ENCODE measurements at places on chromosomes 7 and 10.

- DNase-seq = no peak
These were observed 9.3 kb upstream of the TET1 start for GRCh38 chr10:68550747-68551411.

DNA sequence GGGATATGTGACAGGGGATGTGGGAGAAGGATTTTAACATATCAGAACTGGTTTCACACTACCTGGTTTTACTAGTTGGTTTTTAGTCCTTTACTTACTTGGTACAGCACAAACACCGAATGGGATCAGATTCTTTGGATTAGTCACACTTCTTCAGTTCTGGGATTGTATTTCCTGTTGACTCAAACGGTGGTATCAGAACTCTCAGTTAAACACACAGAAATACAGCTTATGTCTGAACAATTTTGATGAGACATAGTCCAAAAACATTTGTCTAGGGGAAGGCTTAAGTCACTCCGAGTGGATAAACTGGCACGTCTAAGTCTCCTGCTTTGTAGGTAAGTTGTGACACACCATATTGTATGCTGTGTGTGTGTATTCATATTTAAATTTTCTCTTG, 480.5 kb downstream of the PHTF2 start:
- DNase-seq = no peak

- DNase-seq = no peak
These were observed 76.7 kb downstream of the ETV1 start for GRCh38 chr7:13912715-13913278.

- DNase-seq = no peak
These were observed 515 bp downstream of the GSDME start for GRCh38 chr7:24756545-24757352.

GRCh38 chr10:74871595-74872382, 45.4 kb downstream of the KAT6B start:
- no peak for DNase-seq

DNA sequence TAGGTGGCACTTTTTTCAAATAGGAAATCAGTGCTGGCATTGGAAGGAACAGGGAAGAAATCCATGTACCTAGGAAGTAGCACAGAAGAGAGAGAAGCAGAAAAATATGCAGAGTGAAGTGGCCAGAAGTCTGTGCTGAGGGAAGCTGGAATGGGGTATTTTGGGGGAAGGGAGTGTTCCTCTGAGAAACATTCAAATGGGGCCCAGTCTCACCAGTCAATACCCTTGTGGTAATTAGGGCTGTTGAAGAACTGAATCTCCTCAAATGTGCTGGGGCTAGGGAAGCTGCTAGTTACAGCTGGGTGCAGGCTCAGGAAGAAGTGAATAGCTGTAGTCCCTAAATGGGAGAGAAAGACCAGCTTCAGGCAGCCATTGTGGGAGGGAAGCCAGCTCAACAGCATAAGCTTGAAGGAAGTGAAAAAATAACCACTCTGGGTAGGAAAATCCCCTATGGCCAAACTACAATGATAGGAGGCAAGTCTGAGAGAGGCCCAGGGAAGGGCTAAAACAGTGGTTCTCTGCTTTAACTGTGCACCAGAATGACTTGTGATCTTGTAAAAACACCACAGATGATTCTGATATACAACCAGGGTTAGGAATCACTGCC, 7.6 kb downstream of the NDST2 start:
- DNase-seq = no peak

GRCh38 chr7:91239772-91240171, 24.5 kb upstream of the FZD1 start:
- DNase-seq = no peak

DNA sequence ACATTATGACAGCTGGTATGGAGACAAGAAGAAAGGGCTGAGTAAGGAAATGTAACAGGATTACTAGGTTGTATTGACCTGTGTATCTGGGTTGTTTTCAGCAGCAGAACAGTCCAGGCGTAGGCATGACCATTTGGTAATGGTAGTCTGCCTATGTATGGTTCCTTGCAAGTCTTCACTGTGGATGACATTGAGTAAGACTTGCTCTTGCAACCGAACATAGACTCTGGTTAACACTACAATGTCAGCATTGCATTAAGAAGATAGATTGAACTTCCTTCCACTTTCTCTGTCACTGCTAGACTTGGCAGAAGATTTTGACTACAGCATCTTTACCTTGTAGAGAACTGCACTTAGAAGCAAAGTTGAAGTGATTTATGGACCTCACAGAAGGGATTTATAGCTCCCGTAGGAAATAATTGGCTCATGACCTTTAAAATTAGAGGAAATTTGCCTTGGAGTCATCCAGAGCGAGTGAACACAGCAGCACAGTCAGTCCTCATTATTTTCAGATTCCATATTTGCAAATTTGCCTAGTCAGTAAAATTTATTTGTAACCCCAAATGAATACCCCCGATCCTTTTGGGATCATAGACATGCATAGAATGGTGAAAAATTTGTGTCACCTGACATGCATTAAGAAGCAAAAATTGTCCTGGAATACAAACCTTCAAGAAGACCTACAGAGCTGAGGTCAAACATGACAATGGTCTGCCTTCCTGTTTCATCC, 79.6 kb upstream of the STRIP2 start:
- DNase-seq = no peak

- DNase-seq = no peak
These were observed 30.8 kb downstream of the LSMEM1 start for GRCh38 chr7:112511451-112512202.

DNA sequence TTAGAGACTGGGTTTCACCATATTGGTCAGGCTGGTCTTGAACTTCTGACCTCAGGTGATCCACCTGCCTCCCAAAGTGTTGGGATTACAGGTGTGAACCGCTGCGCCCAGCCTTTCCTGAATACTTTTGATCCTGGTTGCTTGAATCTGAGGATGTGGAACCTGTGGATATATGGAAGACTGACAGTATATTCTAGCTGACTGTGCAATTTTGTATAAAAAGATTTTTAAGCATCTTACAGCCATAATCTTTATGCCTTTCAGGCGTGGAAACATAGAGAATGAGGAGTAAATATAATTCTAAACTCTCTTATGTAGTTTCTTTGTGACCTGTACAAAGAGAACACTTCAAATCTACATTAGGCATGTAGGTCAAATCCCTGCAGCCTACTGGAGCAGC, 16.2 kb downstream of the TSPAN14 start:
- no peak for DNase-seq

All from activated CD8-positive, alpha-beta memory T cell treated with anti-CD3 and anti-CD28 coated beads for 1 hour (primary cell).